ENCODE measurements at places on chromosomes 7 and 10.

DNA sequence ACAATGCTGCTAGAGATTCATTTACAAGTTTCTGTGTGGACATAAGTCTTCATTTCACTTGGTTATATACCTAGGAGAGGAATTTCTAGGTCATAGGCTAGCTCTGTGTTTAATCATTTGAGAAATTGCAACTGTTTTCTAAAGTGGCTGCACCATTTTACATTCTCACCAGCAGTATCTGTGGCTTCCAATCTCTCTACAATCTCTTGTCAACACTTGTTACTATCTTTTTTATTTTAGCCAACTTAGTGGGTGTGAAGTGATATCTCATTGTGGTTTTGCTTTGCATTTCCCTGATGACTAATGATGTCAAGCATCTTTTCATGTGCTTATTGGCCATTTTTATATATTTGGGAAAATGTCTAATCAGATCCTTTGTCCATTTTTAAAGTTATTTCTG, 53.0 kb upstream of the DRGX start:
- H3K27me3 ChIP-seq = no peaks in the 10 kb centered on the region
- no peaks in the 10 kb centered on the region for H3K4me1 ChIP-seq
- H3K27ac ChIP-seq = no peak overlapping the region

DNA sequence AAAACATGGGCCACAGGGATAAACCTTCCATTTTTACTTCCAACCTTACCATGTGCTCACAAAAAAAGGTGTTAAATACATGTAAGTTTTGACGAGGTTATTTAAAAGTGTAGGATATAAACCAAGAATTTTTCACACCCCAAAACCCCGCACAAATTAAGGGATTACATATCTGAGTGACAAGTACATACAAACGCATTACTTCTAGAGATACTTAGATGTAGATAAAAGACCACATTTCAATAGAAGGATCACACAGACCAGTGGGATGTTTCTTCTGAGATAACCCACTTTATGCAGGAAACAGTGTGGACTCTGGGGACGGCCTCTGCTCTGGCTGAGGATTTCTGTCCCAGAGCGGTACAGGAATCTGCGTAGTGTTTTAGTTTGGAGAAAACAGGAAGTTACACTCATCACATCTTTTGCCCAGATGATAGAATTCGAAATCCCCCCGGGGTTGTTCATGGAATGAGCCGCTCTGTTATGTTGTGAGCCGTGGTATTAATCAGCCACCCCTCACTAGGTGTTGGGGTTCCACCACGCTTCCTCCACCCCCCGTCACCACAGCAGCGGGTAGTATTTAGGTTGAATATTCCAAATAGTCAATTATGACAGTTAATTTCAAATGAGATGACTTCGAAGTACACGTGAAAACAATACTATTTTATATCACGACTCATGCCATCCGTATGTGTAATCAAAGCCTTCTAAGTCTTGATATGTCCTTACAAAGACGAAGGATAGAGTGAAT, 1.3 kb upstream of the CUL1 start:
- H3K4me3 ChIP-seq = peak overlapping the region; percentile 81
- no peaks in the 10 kb centered on the region for H3K36me3 ChIP-seq
- no peaks in the 10 kb centered on the region for H3K27me3 ChIP-seq

GRCh38 chr10:29949411-29950011, 109.9 kb downstream of the JCAD start:
- H3K4me3 ChIP-seq = no peak overlapping the region
- peak overlapping the region; percentile 91 for H3K27ac ChIP-seq
- no peaks in the 10 kb centered on the region for H3K27me3 ChIP-seq
- peaks cover 32% of the 10 kb centered on the region for H3K4me1 ChIP-seq
- no peak for DNase-seq
- no peaks in the 10 kb centered on the region for H3K36me3 ChIP-seq

DNA sequence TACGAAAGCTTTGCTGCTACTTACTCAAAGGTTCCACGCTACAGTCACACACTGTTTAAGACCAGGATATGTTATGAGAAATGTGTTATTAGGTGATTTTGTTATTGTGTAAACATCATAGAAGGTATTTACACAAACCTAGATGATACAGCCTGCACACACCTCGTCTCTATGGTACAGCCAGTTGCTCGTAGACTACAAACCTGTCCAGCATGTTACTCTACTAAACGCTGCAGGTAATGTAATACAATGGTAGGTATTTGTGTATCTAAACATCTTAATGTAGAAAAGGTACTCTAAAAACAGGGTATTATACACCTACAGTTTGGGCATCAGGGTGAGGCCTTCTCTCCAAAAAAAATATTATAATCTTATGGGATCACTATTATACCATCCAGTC, 181.2 kb downstream of the MYOF start:
- no peak overlapping the region for H3K4me3 ChIP-seq
- DNase-seq = no peak
- H3K36me3 ChIP-seq = no peaks in the 10 kb centered on the region
- H3K27me3 ChIP-seq = no peaks in the 10 kb centered on the region
- H3K27ac ChIP-seq = no peak overlapping the region
- H3K4me1 ChIP-seq = no peaks in the 10 kb centered on the region

- H3K27me3 ChIP-seq = no peaks in the 10 kb centered on the region
- DNase-seq = no peak
- H3K36me3 ChIP-seq = no peaks in the 10 kb centered on the region
- no peak overlapping the region for H3K27ac ChIP-seq
- no peak overlapping the region for H3K4me3 ChIP-seq
- no peaks in the 10 kb centered on the region for H3K4me1 ChIP-seq
Observed at GRCh38 chr7:142482891-142483658, 225.2 kb upstream of the PRSS58 start.

- H3K4me3 ChIP-seq = no peak overlapping the region
- no peak overlapping the region for H3K27ac ChIP-seq
- no peaks in the 10 kb centered on the region for H3K36me3 ChIP-seq
- H3K27me3 ChIP-seq = no peaks in the 10 kb centered on the region
- H3K4me1 ChIP-seq = peaks cover 20% of the 10 kb centered on the region
- no peak for DNase-seq
Observed at GRCh38 chr7:90726623-90727022, 130.5 kb downstream of the CDK14 start.

GRCh38 chr7:102095321-102096011, 191.2 kb upstream of the SH2B2 start:
- no peak overlapping the region for H3K27ac ChIP-seq
- no peak for DNase-seq
- no peaks in the 10 kb centered on the region for H3K36me3 ChIP-seq
- H3K4me3 ChIP-seq = no peak overlapping the region
- peaks cover 11% of the 10 kb centered on the region for H3K4me1 ChIP-seq

DNA sequence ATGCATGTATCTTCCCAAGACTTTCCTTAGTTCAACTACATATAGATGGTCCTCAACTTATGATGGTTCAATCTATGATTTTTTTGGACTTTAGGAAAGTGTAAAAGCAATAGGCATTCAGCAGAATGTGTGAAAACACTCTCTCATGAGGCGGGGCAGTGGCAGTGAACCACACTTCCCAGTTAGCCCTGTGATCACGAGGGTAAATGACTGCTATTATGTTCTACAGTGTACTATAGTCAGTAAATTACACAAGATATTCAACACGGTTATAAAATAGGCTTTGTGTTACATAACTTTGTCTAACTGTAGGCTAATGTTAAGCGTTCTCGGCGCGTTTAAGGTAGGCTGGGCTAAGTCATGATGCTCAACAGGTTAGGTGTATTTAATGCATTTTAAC, 169.3 kb downstream of the AMPH start:
- no peaks in the 10 kb centered on the region for H3K27me3 ChIP-seq
- no peak overlapping the region for H3K27ac ChIP-seq
- no peak overlapping the region for H3K4me3 ChIP-seq
- H3K36me3 ChIP-seq = no peaks in the 10 kb centered on the region
- H3K4me1 ChIP-seq = no peaks in the 10 kb centered on the region

GRCh38 chr7:40059057-40059456, 75.4 kb downstream of the MPLKIP start:
- H3K4me3 ChIP-seq = no peak overlapping the region
- no peaks in the 10 kb centered on the region for H3K27me3 ChIP-seq
- no peak overlapping the region for H3K27ac ChIP-seq
- H3K36me3 ChIP-seq = no peaks in the 10 kb centered on the region
- peaks cover 12% of the 10 kb centered on the region for H3K4me1 ChIP-seq
- no peak for DNase-seq

DNA sequence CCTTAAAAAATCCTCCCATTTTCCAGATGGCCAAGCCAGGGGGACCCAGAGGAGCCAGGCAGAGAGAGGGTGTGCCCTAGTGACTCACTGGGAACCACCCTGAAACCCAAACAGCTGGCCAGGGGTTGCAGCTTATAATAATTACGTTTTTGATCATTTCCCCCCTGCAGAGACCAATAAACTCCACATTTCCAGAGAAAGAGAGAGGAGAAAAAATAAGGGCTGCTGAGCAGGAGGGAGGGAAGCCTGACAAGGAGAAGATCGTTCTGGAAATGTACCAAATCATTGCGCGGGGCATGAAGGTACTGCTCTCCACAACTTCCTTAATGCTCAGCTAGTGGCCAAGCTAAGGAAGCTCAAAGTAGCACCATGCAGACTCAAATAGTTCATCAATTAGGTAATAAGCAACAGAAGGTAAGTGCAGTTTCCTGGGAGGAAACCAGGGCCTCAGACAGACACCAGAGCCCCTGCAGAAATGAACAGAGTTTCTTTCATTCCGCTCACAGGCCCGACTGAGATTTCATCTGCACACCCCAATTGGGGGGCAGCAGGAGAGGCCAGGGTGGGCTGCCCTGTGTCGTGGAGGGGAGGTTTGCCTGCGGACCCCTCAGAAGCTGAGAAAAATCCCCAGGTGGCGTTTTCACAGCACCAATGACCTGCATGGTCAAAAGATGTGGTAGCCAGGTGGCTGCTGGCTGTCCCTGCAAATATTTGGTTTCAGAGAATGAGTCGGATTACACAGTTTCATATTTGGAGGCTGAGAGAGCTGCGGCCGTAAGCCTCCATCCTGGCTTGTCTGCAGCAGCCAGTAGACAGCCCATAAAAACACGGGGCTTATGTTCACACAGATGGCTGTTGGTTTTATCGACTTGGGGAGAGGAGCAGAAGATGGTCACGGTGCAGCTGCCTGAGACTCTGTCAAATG, 153.2 kb upstream of the LYZL2 start:
- no peaks in the 10 kb centered on the region for H3K27me3 ChIP-seq
- no peaks in the 10 kb centered on the region for H3K36me3 ChIP-seq
- peak; percentile 49 for DNase-seq
- no peak overlapping the region for H3K4me3 ChIP-seq

DNA sequence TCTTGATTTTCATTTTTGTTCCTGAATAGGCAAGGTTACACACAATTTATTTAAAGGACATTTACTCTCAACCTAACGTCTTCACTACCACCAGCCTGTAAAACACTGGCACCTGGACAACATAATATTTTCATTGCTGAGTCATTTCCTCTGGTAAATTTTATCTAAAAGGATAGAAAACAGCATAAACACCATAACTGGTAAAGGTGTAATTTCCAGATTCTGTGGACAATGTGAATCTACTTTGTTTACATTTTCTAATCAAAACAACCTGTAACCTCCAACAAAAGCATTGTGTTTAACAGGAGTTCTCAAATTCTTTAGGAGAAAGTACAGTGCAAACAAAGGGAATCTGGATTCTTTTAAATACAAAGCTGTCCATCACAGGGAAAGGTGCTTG, 472.0 kb upstream of the AKR1E2 start:
- no peaks in the 10 kb centered on the region for H3K36me3 ChIP-seq
- no peaks in the 10 kb centered on the region for H3K4me1 ChIP-seq
- H3K27me3 ChIP-seq = no peaks in the 10 kb centered on the region
- DNase-seq = no peak
- H3K27ac ChIP-seq = no peak overlapping the region

Measured in gastrocnemius medialis (tissue), 4 donors.